ENCODE measurements at places on chromosomes 13 and 19.

DNA sequence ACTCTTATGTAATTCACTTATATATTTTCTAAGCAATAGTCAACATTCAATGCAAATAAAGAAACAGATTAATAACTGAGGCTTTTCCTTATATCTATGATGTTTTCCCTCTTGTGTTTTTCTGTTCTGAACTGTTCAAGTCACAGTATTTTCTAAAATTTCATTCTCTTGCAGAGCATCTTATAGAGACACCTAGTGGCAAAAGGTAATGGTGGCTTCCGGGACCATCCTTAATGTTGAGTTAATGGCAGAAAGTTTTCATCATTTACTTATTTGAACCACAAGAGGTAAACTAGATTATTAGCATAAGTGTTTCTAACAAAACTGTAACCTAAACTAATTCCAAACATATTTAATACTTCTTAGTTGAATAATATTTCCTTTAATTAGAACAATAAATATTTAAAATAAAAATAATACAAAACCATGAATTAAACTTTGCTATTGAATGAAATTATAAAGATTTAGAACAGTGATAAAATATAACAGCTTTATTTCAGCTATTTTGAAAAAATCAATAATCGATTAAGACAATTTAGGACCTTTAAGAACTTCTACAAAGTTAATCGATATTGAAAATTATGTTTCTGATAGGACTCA is 1.7 kb upstream of the SLITRK5 start:
- peaks cover 7% of the 10 kb centered on the region for H3K4me1 ChIP-seq
- no peak overlapping the region for H3K4me3 ChIP-seq
- peaks cover 21% of the 10 kb centered on the region for H3K27me3 ChIP-seq
- no peak overlapping the region for H3K27ac ChIP-seq
- H3K36me3 ChIP-seq = no peaks in the 10 kb centered on the region

DNA sequence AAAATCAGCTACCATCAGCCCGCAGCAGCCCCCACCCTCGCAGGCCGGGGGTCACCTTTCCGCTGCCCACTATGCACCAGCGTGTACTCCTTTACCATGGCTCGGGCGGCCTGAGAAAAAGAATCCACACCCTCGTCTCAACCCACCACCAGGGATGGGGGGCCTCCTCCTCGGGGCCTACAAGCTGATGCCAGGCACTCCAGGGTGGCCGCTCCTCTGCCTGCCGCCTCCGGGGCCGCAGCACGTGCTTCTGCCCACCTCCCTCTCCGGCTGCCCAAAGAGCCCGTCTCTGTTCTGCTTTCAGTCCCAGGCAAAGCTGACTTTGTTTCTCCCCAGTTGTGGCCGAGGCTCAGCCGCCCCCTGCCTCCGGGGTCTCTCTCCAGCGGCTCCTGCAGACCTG is 11.1 kb upstream of the MEX3D start:
- no peaks in the 10 kb centered on the region for H3K27me3 ChIP-seq
- no peak overlapping the region for H3K27ac ChIP-seq
- no peak for DNase-seq
- peaks cover 5% of the 10 kb centered on the region for H3K4me1 ChIP-seq
- peaks cover 77% of the 10 kb centered on the region for H3K36me3 ChIP-seq
- H3K4me3 ChIP-seq = no peak overlapping the region

DNA sequence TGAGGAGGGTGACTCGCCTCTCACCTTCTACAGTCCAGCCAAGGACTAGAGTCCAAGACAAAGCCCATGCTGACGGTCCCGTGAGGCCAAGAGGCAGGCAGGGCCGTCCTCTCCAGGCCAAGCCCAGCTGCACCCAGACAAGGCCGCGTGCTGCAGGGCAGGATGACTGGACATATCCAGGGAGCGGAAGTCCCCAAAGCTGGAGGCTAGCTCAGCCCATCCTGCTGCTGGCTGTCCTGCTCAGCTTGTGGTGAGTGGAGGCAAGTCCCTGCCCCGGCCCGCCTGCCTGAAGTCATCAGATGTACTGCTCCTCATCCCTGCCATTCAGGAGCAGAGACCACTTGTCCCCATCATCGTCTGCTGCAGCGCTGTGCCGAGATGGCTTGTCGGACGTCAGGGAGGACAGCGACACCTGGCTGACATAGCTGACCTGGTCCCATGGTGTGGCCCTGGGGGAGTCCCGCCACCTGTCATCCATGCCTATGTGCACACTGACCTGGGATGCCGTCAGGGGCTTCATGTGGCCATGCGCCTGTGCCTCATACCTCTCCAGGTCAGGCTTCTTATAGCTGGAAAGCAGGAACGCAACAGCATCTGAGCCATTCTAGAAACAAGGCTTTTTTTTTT is 72.8 kb downstream of the CCDC70 start:
- DNase-seq = no peak
- H3K27me3 ChIP-seq = no peaks in the 10 kb centered on the region
- no peak overlapping the region for H3K27ac ChIP-seq
- H3K4me3 ChIP-seq = no peak overlapping the region
- H3K36me3 ChIP-seq = peaks cover 33% of the 10 kb centered on the region
- H3K4me1 ChIP-seq = no peaks in the 10 kb centered on the region

DNA sequence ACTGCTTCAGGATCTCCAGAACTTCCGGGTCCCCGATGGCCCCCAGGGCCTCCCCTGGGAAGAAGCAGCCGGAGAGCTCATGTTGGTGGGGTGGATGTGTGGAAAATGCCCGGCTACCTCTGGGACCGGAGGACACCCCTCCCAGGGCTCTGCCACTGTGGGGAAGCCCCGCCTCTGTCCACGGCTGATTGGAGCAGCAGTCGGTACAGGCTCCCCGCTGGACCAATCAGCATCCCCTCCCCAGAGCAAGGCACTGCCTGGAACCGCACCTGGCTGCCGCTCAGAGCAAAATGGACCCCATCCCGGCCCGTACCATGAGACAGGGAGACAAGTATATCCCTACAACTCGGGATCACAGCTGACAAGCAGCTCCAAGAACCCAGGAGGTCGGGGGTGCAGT is 6.4 kb downstream of the DOHH start:
- no peaks in the 10 kb centered on the region for H3K4me1 ChIP-seq
- peaks cover 62% of the 10 kb centered on the region for H3K36me3 ChIP-seq
- no peak overlapping the region for H3K27ac ChIP-seq

- peak; percentile 15 for DNase-seq
- no peak overlapping the region for H3K4me3 ChIP-seq
- H3K27ac ChIP-seq = no peak overlapping the region
- no peaks in the 10 kb centered on the region for H3K36me3 ChIP-seq
- peaks cover 3% of the 10 kb centered on the region for H3K27me3 ChIP-seq
These were observed 10.0 kb upstream of the IGFL3 start for GRCh38 chr19:46134527-46134926.

DNA sequence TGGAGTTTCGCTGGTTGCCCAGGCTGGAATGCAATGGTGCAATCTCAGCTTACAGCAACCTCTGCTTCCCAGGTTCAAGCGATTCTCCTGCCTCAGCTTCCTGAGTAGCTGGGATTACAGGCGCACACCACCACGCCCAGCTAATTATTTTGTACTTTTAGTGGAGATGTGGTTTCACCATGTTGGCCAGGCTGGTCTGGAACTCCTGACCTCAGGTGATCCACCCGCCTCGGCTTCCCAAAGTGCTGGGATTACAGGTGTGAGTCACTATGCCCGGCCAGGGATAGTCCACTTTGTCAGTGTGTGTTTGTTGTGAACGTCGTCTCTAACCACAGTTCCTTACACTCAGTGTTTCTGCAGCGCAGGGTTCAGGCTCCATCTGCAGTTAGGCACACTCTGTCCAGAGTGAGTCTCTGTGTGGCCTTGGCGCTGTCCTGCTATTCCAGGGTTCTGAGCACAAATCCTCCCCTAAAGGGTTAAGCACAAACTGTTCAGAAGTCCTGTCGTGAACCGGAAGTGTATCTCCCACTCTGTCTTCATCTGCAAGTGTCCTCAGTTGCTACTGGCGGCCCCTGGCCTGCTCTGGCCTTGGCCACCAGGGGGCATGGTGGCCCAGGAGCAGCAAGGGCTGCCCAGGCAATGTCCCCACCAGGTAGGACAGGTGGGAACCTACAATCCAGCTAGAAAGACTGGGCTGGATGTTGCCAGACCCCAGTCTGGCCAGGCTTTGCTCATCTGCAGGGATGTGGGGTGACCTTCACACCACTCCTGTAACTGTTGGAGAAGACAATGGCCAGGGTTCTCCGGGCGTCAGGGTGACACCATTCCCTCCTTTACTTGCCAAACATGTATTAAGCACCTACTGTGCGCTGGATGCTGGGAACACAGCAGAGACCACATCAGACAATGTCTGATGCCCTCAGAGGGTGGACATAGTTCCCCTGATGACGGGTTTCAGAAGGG is 38.8 kb upstream of the GATAD2A start:
- peak; percentile 73 for DNase-seq
- H3K27me3 ChIP-seq = no peaks in the 10 kb centered on the region
- H3K27ac ChIP-seq = no peak overlapping the region
- peaks cover 6% of the 10 kb centered on the region for H3K4me1 ChIP-seq
- no peak overlapping the region for H3K4me3 ChIP-seq

GRCh38 chr13:112259511-112259910 is 116.6 kb upstream of the SPACA7 start:
- no peaks in the 10 kb centered on the region for H3K36me3 ChIP-seq
- H3K27me3 ChIP-seq = peaks cover 2% of the 10 kb centered on the region
- DNase-seq = no peak
- no peaks in the 10 kb centered on the region for H3K4me1 ChIP-seq
- no peak overlapping the region for H3K27ac ChIP-seq

- no peaks in the 10 kb centered on the region for H3K27me3 ChIP-seq
- no peak overlapping the region for H3K4me3 ChIP-seq
- no peaks in the 10 kb centered on the region for H3K36me3 ChIP-seq
- H3K4me1 ChIP-seq = no peaks in the 10 kb centered on the region
- H3K27ac ChIP-seq = no peak overlapping the region
- no peak for DNase-seq
These were observed 56.4 kb downstream of the FAM124A start for GRCh38 chr13:51278426-51279130.

- H3K27me3 ChIP-seq = no peaks in the 10 kb centered on the region
- no peak overlapping the region for H3K4me3 ChIP-seq
- no peak overlapping the region for H3K27ac ChIP-seq
These were observed 5.8 kb upstream of the ERCC2 start for GRCh38 chr19:45376045-45376724.

DNA sequence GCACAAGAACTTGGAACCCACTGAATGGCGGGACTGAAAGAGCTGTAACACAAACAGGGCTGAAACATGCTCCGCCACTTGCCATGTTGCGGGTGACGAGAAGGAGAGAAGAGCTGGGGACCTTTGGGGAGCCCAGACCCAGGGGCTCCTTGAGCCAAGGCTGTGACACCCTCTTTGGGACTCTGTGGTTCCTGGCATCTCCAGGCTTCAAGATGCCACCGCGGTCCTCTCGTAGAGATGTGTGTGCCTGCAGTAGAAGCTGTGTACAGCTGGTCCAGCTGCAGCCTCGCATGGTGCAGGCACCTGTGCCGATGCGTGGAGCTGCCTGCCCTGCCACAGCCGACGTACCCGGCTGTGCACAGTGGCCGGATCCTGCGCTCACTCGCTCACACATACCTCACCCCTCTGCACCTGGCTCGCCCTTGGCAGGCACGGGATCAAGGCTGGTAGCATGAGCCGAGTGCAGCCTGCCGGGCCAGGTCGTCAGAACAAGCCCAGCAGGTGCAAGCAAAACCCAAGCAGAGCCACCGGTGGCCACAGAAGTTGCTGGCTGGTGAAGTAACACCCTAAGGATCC is 1385.8 kb downstream of the PCDH9 start:
- no peaks in the 10 kb centered on the region for H3K36me3 ChIP-seq
- no peaks in the 10 kb centered on the region for H3K4me1 ChIP-seq
- H3K27ac ChIP-seq = no peak overlapping the region
- DNase-seq = no peak
- no peaks in the 10 kb centered on the region for H3K27me3 ChIP-seq
- no peak overlapping the region for H3K4me3 ChIP-seq

DNA sequence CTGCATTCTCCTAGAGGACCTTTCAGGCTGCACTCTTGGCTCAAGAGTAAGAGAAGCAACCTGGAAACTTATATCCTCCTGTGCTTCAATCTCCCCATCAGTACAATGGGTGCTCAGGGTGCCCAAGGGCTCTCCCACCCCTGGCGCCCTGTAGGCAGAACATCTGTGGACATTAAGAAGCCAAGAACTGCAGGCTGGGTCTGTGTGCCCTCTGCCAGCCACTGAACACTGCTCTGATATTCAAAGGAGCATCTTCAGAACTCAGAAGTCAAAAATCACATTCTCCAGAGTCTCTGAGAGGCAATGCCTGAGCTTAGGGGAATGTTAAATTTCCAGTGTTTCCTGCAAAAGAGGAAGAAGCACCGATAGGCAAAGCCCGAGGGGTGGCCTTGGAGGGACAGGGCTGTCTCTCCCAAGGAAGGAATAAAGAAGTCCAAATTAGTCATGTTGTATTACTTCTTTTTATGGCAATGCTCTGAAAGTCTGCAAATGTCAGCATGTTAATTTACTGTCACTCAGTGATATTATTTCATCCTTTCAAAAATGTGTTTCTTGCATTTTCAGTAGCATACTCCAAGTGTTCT is 88.1 kb downstream of the TSHZ3 start:
- no peak for DNase-seq
- H3K36me3 ChIP-seq = no peaks in the 10 kb centered on the region
- H3K27me3 ChIP-seq = peaks cover 2% of the 10 kb centered on the region
- H3K27ac ChIP-seq = no peak overlapping the region
- peaks cover 71% of the 10 kb centered on the region for H3K4me1 ChIP-seq

DNA sequence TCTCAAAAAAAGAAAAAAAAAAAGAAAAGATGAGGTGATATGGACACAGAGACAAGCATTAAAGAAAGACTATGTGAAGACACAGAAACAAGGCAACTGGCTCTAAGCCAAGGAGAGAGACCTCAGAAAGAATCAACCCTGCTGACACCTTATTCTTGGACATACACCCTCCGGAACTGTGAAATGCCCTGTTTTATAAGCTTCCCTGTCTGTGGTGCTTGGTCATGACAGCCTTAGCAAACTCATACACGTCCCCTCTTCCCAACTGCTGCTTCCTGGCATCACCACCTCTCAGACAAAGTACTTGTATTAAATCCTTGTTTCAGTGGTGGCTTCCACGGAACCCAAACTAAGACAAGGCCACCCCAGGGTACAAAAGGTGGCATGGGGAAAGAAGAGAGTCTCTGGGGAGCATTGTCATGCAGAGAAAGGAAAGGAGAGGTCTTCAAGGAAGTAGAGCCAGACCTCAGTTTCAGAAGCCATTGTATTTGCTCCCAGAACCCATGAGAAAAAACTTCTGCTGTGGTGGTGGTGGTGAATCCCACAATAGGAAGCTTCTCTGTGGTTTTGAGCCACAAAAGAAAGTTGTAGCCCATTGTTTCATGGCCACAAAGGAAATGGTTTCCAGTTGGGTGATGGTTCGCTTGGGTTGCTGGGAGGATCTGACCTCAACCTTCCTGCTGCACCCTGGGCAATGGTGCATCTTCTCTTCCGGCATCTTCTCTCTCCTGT is 16.3 kb upstream of the TSPAN16 start:
- no peaks in the 10 kb centered on the region for H3K36me3 ChIP-seq
- DNase-seq = no peak
- H3K4me3 ChIP-seq = no peak overlapping the region
- peak overlapping the region; percentile 17 for H3K27ac ChIP-seq
- H3K4me1 ChIP-seq = peaks cover 6% of the 10 kb centered on the region
